ENCODE measurements at places on chromosomes 7 and 10. TPM values are rescaled to one million over a fixed set of nuclear protein-coding genes. Genes with fewer than 3 reads are reported as not detected.
A peak's percentile ranks its signal among the peaks of the same experiment; 100 is the strongest.

Gene NPFFR1
- polyA plus RNA-seq = 0.27 TPM

Gene MET
- polyA plus RNA-seq = 54.2 TPM

DNA sequence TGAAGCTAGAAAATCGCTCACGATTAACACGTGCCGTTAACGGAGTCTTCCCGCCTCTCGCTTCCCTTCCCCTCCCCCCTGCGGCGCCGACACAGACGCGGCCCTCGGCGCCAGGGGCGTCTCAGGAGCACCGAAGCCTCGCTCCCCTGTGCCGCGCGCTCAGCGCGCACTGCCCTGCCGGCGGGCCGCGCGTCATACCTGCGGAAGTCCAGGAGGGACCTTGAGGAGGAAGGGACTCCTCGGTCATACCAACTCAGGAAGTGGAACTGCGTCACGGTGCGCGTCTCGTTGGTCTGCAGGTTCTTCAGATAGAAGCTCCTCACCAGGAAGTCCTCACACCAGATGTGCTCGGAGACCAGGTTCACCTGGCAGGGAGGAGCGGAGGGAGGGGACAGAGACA lies 239.6 kb downstream of the DNAJB6 start:
- DNase-seq = no peak

Gene OR2A5
- not detected for polyA plus RNA-seq

- DNase-seq = peak; percentile 33
Measured at GRCh38 chr10:113454341-113455061, 98.4 kb upstream of the HABP2 start.

DNA sequence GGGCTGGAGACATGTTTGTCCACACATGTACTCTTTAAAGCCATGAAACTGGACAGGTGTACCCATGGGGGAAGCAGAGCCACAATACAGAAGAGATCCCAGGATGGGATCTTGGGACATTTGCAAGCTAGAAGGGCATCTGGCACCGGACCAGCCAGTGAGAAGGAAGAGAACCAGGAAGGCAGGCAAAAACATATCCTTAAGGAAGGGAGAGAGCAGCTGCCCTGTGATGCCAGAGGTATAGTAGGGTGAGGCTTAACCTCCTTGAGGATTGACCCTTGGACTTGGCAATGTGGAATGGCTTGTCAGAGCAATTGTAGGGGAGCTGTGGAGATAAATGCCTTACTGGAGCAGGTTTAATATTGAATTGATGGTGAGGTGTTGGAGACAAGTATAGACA lies 17.9 kb upstream of the SUV39H2 start:
- no peak for DNase-seq

- DNase-seq = no peak
Measured at GRCh38 chr10:130817046-130817624, 494.4 kb downstream of the TCERG1L start.

GRCh38 chr7:124171068-124171467 lies 138.2 kb upstream of the TMEM229A start:
- no peak for DNase-seq

Gene CDHR3
- 12.1 TPM for polyA plus RNA-seq

- DNase-seq = no peak
Measured at GRCh38 chr10:97184971-97185325, 811 bp downstream of the SLIT1 start.

Gene RADIL
- 3.5 TPM for polyA plus RNA-seq

Gene RBM20
- polyA plus RNA-seq = 4.9 TPM

Gene TSPAN12
- polyA plus RNA-seq = 176 TPM

DNA sequence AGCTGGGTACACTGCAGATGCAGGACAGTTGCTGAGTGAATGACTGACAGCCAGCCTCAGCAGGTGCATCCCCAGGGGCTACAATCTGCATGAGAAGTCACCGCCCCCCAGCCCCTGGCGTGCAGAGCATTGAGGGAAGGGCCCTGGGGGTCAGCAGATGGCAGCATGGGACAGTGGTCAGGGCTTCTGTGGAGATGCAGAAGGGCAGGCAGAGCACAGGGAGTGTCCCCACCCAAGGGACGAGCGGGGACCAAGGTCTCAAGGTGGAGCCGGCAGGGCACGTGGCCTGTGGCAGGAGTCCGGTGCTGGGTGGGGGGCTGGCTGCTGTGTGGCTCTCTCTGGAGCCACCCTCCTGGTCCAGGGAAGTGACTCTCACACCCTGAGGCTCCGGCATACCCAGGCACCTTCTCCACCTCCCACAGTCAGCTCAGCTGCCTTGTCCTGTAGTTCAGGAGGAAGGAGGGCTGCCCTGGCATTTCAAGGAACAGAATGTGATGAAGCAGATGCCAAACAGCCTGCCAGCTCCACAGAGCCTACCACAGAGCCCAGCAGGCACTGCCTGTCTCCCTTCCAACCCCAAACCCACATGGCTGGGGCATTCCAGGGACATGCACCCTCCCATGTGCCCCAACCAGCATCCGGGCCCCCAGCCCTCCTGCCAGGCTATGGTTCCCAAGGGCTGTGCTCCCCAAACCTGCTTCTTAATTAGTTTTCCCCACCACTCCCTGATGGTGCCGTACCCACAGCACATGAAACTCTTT lies 114.5 kb downstream of the TMEM130 start:
- DNase-seq = no peak

- no peak for DNase-seq
Measured at GRCh38 chr10:70078329-70078728, 25.7 kb downstream of the MACROH2A2 start.

Gene NUTM2E
- polyA plus RNA-seq = 0.59 TPM

Gene MSMB
- not detected for polyA plus RNA-seq

DNA sequence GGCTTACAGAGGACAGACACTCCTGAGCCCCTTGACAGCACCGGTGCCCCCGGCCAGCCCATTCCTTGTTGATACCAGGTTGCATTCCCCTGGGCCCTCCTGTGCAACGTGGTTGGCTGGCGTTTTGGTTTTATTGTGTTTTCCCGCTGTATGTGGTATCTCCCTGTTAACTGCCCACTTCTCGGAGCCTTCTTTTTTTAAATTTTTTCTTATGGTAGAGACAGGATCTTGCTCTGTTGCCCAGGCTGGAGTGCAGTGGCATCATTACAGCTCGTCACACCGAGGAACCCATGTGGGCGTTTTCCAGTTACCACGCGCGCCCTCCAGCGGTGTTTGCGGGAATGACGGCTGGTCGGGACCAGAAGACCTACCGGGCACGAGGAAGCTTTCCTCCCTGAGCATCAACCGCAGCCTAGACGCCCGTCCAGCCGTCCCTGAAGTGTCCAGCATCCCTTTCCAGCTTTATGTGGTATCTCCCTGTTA lies 16.9 kb upstream of the ZFAND2A start:
- no peak for DNase-seq

- no peak for DNase-seq
Measured at GRCh38 chr10:88346144-88346977, 236.8 kb downstream of the RNLS start.

Gene SFXN2
- polyA plus RNA-seq = 61.8 TPM

DNA sequence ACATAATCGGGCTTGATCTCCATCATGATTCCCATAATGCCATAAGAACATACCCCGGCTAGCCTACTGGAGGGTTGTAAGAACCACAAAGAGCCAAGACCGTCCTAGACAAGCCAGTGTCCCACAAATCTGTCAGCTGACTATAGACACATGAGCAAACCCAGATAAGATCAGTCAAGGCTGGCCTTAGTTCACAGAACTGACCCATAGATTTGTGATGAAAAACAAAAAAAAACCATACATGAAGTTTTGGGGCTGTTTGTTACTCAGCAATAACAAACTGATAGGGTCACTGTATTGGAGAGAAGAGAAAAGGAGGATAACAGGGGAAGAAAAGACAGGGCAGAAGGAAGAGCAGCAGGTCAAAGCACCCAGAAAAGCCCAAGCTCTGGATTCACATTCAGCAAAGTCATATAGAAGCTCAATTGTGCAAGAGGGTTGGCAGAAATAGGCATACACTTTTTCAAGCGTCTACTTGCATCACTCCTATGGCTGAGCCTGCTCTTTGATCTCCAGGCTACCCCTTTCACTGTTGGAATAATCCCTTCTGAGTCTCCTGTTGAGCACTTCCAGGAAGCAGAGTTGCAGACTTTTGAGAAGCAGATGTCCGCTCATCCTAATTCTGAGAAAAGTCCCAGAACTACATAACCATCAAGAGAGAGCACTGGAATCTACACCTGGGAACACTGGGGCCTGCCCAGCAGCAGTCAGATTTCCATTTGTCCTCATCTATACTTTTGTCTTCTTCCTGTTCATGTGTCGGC lies 122.0 kb upstream of the HABP2 start:
- DNase-seq = no peak

Gene CNNM2
- 11.4 TPM for polyA plus RNA-seq

Measured in renal cortex interstitium (tissue), 15 donors.